Large intestine (tissue), 12 donors: ENCODE measurements at places on chromosomes 1 and 21. TPM values are rescaled to one million over a fixed set of nuclear protein-coding genes. Genes with fewer than 3 reads are reported as not detected.

GRCh38 chr1:45187725-45188124 is 18.7 kb downstream of the ZSWIM5 start:
- DNase-seq: no peak

DNA sequence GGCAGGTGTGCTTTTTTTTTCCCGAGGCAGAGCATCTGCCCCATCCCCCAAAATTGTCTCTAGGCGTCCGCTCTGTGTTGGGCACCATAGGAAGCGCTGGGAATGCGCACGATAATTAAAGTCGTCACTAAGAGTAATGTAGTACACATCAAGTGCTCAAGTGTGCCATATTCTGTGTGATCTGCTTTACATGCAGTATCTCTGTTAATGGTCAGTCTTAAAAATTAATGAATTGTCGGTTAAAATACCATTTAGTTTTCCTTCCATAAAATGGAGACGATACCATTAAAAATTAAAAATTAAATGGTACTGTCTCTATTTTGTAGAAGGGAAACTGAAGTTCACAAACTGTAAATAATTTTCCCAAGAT is 544 bp upstream of the CCT8 start:
- DNase-seq: no peak

The PTPRC gene
- polyA plus RNA-seq: 18.9 TPM

GRCh38 chr1:6899621-6900020 is 114.4 kb downstream of the CAMTA1 start:
- DNase-seq: peak; percentile 65

DNA sequence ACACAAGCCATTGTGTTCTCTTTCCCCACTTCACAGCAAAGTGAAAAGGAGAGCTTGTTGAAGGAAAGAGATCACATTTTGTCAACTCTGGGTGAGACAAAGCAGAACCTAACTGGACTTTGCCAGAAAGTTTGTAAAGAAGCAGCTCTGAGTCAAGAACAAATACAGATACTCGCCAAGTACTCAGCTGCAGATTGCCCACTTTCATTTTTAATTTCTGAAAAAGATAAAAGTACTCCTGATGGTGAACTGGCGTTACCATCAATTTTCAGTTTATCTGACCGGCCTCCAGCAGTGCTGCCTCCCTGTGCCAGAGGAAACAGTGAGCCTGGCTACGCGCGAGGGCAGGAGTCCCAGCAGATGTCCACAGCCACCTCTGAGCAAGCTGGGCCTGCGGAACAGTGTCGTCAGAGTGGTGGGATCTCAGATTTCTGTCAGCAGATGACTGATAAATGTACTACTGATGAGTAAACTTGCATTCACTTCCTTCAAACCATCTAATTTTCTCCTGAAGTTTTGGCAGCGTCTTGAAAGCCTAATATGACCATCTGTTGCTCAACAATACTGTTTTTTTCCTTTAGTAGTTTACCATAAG is 43.7 kb downstream of the BACH1 start:
- DNase-seq: no peak

The MROH7 gene
- polyA plus RNA-seq: 25.1 TPM

GRCh38 chr1:60345621-60346020 is 272.1 kb upstream of the C1orf87 start:
- DNase-seq: no peak

- no peak for DNase-seq
These were observed 47.2 kb upstream of the CAPZB start for GRCh38 chr1:19532519-19532918.

The OR14I1 gene
- polyA plus RNA-seq: not detected
